ENCODE measurements at places on chromosomes 5 and 9. TPM values are rescaled to one million over a fixed set of nuclear protein-coding genes. Genes with fewer than 3 reads are reported as not detected.

DNA sequence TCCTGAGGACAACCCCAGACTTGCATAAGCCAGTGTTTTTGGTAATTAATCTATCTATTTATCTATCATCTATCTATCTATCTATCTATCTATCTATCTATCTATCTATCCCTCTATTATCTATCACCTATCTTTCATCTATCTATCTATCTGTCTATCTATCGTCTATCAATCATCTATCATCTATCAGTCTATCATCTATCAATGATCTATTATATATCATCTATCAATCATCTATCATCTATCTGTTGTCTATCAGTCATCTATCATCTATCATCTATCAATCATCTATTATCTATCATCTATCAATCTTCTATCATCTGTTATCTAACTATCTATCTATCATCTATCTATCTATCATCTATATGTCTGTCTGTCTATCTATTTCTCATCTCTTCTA, 85.5 kb downstream of the PTCH1 start:
- DNase-seq, result no peak

MEF2C gene
- total RNA-seq, result 16.0 TPM

GRCh38 chr5:103357636-103358035, 99.1 kb downstream of the MACIR start:
- no peak for DNase-seq

GRCh38 chr5:151221574-151221973, 2.3 kb downstream of the CCDC69 start:
- no peak for DNase-seq

- no peak for DNase-seq
These were observed 2.6 kb upstream of the RFX3 start for GRCh38 chr9:3528451-3528850.

DNA sequence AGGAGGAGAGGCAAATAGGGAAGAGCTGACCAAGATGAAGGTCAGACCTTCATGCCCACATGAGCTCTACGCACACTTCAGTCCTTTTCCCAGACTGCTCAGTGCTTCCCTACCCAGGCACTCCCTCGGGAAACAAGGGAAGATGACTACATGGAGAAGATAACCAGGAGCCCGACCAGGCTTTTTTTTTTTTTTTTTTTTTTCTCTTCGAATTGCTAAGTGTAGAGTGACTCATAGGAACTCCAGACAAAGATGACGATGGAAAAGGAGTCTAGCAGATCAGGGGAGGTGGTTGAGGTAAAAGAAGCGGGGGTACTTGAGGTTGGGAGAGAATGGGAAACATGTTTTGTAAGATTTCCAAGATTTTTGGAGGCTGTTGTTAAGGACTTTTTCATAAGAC, 526.1 kb downstream of the BNC2 start:
- peak; percentile 93 for DNase-seq

- DNase-seq, result peak; percentile 7
These were observed 132.5 kb downstream of the SEMA6A start for GRCh38 chr5:116442095-116442534.

HNRNPK gene
- total RNA-seq, result 522 TPM

DNA sequence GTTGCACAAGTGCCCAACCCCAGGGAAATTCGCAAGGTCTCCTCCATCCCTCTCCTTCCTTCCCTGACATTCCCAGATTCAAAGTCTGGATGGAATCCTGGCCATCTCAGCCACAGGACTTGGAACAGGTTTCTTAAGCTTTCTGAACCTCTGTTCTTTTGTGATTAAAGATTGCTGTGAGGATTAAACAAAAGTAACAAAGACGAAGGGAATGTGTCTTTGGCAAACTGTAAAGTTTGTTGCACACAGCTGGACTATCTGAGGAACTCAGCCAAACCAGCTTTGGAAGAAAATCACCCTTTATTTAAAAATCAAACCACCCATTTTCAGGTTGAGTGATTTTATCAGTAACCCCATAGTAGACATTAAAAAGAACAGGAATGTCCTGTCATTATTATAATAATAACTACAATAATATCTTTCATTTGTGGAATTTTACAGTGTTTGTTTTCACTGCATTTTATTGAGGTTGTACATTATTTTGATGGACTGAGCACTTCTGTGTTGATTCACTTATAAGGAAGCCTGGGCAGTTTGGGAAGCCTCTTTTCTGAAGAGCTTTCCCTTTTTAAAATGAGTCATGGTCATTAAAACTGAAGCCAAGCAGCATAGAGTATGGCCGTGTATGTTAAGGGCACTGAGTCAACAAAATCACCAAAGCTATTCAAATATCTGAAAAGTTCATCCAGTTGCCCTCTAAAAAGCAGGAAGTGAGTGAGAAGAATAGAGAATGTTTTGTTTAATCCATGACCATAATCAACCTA, 310.2 kb downstream of the AGTPBP1 start:
- DNase-seq, result no peak

IL5 gene
- not detected for total RNA-seq

CTXN3 gene
- not detected for total RNA-seq

TLX3 gene
- not detected for total RNA-seq

DNA sequence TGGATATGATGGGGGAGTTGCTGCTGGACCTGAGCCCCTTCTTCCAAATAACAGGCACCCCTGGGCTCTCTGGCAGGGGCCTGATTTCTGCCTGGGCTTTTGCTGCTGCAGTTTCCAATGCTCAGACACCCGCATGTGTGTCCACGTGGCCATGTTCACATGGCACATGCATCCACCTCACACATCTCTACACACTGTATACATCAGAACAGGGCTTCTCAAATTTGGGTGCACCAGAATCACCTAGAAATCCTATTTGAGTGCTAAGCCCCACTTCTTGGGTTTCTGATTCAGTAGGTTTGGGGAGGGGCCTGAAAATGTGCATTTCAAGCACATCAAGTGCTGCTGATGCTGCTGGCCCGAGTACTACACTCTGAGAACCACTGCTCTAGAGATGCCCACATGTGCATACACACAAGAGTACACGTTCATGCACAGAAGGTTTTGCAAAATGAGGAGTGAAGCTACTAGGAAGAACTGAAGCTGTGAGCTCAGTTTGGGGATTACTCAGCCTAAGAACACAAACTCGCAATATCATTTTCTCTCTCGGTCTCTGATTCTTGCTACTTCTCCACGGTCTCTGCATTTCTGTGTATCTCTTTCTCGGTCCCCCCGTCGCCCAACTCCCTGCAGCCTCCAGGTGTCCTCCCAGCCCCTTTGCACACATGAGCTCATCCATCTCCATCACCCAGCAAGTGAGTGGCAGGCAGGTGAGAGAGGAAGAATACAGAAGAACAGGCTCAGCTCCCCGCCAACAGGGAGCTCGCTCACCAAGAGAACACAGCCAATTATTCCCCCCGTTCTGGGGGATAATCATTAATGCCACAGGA, 97.0 kb downstream of the PCDH1 start:
- DNase-seq, result no peak

NDOR1 gene
- total RNA-seq, result 7.8 TPM

DNA sequence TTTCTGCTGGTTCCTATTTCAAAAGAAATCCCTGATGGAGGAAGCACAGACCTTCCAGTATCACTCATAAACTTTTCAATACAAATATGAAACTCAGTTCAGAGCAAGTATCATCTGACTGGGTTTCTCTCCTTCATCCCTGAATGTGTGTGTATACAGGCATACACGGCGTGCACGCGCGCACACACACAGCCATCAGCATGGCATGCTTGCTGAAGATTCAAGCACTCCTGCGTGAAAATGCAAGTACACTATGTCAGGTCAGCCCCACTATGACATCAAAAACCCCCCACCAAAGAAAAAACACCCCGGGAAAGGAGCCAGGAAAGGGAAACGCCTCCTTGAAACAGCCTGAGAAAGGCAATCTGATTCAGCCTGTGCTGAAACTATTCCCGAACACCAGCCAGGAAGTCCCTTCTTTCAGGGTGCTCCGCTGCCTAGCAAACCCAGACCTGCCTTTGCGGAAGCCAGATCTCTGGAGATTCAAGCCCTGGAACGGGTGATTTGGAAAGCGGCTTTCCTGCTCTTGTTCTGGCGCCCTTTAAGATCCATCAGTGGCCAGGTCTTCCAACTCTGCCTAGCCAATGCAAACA, 831 bp downstream of the KLHL3 start:
- DNase-seq, result peak; percentile 36

Measured in fibroblast of villous mesenchyme (primary cell).